GM13977 (cell line): ENCODE measurements at places on chromosomes 2 and 18.
A peak's percentile ranks its signal among the peaks of the same experiment; 100 is the strongest.

DNA sequence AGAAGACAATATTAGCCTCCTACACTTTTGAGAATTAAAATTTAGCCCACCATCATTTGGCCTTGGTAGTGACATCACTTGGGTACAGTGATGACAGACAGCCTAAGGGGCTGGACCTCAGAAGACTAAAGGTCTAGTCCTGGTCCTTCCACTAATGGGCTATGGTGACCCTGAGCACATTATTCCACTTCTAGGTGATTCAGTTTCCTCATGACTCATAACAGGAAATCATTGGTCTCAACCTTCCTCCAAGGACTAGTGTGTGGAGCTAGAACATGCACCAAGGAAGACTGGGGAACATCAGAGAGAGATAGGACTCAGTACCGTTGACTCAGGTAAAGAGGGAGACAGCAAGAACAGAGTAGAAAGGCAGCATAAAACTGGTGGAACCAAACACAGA, 64.0 kb downstream of the TFCP2L1 start:
- no peak for DNase-seq

DNA sequence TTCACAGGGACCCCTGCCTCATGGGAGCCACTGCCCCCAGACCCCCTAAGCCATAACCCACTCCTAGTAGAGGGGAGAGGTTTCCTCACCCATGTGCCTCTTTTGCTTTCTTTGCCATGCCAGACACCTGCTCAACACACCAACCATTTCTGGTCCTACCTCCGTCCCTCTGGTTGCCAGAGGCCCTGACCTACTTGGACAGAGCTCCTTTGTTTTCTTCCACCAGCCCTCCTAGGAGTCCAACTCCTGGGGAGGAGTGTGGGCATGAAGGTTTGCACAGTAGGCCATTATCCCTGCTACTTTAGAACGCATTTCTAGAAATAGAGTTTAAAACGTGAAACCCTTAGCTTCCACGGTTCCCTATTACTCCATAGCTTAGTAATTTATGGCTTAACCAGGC, 76.6 kb upstream of the FAM237A start:
- DNase-seq = no peak

GRCh38 chr18:36636237-36636817, 192.5 kb downstream of the TPGS2 start:
- DNase-seq = no peak

DNA sequence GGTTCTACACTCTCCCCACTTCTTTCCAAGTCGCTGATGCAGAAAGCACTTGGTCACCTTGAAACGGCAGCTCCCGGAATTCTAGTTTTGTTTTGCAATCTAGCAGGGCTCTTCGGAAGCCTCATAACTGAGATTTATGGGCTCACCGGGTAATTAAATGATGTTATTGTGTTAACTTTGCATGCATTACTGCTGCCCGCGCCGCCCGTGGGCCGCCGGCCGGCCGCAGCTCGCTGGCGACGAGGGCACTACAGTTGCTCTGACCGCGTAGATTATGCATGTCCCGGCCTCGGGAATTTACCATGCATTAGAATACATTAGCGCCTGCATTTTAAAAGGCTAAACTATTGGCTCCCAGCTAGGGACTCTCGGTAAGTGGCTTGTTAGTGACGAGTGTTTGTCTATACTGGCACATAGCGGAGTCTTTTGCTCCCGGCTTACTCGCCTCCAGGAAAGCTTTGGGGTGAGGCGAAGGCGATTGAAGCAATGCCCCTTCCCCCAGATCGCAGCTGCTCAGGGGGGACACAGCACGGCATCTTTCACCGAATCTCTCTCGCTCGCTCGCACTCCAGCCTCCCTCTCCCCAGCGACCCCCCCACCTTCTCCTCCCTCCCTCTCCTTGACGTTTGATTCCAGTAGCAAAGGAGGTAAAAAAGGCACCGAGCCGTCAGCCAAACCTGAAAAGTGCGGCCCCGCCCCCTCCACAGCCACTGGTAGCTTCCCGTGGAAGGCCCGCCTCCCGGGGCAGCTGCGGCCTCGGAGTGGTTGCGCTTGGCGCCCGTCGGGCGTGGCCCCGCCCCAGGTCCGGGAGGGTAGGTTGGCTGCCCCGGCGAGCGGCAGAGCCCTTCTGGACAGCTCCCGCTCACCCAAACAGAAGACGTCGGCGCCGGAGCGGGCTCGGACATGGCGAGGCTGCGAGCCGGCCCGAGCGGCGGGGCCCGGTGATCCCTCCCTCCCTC, at the start of gene ONECUT2:
TSS of gene ONECUT2 (plus strand) at position 839 of the 959 bp plus-strand sequence. CDS start 343 bp downstream, outside the sequence.
- DNase-seq = peak; percentile 93

DNA sequence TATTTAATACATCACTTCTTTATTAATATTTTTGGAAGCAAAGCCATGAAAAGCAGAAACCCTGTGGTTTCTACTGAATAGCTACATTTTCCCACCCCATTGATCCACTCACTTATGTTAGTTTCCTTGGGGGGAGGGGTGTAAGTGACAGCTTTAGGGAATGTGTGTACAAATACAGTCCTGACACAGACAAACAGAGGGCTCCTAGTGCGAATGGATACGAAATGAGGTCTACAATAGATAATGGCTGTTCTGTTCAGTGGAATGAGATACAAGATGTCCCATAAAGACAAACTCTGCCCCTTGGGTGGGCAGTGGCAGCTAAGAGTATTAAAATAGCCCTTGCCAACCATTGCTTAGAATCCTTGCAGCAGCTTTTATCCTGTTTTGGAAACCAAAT, 312.9 kb downstream of the NCKAP5 start:
- no peak for DNase-seq

GRCh38 chr2:141611-142010, 95.3 kb upstream of the FAM110C start:
- no peak for DNase-seq

- no peak for DNase-seq
Observed at GRCh38 chr2:160490733-160491685, 2.6 kb downstream of the RBMS1 start.

- no peak for DNase-seq
Observed at GRCh38 chr18:36314098-36314497, 16.6 kb downstream of the FHOD3 start.

DNA sequence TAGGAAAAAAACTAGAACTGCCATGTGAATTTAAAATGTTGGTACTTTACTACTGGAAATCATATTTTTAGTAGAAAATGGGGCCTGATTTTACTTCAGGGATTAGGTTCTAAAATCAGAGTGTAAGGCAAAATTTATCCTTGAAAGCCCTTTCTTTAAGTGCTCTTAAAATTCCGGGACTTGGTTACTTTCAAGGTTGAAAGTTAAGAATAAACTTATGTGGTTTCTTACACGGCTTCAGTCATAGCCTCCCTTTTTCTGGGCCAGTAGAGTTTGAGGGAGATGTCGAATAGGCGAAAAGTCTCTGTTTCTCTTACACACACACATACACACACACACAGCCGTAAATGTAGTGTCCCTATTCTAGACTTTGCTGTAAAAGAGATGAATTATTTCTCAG, 13.1 kb downstream of the KCNE4 start:
- DNase-seq = no peak

- no peak for DNase-seq
Observed at GRCh38 chr2:226763320-226763719, 36.3 kb downstream of the IRS1 start.

- DNase-seq = no peak
Observed at GRCh38 chr2:74865770-74866674, 32.1 kb downstream of the HK2 start.

DNA sequence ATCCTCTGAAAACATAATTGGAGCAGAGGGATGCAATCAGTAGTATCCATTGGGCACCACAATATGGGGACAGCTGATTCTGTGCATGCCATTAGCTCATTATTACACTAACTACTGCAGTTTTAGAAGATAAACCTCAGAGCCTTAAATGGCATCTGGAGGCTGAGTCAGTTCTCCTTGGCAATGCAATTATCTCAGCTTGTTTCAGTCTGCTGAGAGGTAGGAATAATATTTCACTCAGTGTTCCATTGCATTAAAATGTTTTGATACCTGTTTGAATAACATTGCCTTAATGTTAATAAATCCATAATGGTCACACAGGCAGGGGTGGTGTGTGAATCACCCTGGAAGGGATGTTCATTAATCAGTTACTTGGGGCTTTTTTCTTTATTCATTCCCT, 309.6 kb downstream of the LRRTM1 start:
- no peak for DNase-seq

- no peak for DNase-seq
Observed at GRCh38 chr2:10635430-10635829, 54.3 kb downstream of the NOL10 start.

DNA sequence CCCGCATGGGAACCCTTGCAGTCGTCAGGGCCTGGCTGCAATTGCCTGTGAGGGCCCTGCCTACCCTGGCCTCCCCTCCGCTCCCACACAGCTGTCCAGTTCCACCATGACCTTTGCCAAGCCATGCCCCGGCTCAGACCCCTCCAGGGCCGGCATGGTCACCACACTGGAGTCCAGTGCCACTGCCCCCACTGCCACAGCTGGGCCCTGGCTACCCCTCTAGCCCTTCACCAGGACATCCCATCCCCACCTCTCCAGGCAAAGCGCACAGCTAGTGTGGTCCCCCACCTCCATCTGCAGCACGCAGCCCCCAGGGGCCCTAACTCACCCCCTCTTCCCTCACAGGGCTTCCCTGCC, 70.3 kb upstream of the SMAD7 start:
- DNase-seq = no peak

GRCh38 chr2:36478332-36478738, 119.6 kb downstream of the FEZ2 start:
- DNase-seq = no peak
